Stimulated activated CD8-positive, alpha-beta memory T cell treated with anti-CD3 and anti-CD28 coated beads, Interleukin-7, amount 100 ng/mL, for 4 hours (primary cell): ENCODE measurements at places on chromosomes 5 and 9.
A peak's percentile ranks its signal among the peaks of the same experiment; 100 is the strongest.

- DNase-seq, result no peak
These were observed 586.5 kb downstream of the CETN3 start for GRCh38 chr5:89823046-89823445.

GRCh38 chr9:97907632-97908031, 14.7 kb downstream of the TRMO start:
- no peak for DNase-seq

DNA sequence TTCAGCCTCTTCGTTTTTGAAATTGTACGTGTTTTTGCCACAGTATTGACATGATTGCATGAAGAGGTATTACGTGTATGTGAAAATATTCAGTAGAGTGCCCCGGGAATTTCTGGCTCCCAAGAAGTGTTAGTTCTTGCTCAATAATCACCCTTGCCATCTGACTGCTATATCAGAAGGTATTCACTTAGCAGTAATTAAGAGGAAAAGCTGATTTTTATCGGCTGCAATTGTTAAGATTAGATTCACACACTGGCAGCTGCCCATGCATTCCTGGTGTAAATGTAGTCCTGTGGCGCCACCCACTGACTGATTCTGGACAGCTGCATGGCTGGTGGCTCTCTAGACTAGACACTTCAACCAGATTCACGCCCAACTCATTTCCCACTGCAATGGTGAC, 440.1 kb upstream of the ADAMTS16 start:
- DNase-seq, result no peak

GRCh38 chr5:117165068-117165467, 590.4 kb upstream of the SEMA6A start:
- DNase-seq, result no peak

DNA sequence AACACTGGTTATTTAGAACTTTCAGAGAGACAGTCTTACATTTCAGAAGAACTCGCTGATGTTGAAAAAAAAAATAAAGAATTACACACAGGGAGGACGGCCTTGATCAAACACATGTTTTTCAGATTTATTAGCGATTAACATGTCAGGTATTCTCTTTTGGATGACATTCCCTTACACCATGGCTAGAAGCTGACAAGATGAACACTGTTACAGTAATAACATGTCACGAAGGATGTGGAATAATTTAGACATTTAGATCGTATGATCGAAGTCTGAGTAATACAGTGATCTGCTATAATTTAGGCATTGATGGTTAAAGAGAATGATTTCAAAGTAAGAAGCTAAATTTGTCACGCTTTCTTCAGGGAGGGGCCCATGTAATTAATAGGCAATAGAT, 24.6 kb upstream of the FBXL7 start:
- no peak for DNase-seq

DNA sequence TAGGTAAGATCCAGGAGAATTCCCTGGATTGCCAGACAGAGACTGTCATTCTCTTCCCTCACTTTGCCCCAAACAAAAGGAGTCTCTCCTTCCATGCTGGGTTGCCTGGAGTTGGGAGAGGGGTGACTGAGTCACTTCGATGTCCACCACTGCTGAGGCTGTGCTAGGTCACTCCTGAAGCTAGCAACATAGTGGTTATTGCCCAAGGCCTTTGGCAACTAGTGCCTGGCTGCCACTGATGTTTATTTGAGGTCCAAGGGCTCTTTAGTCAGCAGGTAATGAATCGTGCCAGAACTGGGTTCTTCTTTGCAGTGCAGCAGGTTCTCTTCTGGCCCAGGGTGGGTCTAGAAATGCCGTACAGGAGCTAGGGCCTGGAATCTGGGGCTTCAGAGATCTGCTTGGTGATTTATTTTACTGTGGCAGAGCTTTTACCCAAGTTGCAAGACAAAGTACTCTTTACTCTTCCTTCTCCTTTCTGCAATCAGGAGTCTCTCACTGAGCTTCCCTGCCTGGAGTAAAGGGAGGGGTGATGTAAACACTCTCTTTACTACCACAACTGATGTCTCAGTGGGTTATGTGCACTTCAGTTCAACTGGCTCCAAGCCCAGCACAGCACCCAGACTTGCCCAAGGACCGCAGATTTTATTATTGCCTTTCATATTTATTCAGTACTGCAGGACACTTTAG, 155.7 kb upstream of the SH3GL2 start:
- no peak for DNase-seq

DNA sequence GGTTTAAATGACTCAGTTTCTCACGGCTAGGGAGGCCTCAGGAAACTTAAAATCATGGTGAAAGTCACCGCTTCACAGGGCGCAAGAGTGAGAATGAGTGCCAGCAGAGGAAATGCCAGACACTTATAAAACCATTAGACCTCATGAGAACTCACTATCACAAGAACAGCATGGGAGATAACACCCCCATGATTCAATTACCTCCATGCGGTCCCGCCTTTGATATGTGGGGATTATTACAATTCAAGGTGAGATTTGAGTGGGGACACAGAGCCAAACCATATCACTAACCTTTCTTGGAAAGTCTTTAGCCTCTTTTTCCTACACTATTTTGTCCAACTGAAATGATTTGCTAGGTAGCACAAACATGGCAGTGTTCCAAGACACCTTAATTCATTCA, 533.9 kb upstream of the NUDT12 start:
- no peak for DNase-seq

DNA sequence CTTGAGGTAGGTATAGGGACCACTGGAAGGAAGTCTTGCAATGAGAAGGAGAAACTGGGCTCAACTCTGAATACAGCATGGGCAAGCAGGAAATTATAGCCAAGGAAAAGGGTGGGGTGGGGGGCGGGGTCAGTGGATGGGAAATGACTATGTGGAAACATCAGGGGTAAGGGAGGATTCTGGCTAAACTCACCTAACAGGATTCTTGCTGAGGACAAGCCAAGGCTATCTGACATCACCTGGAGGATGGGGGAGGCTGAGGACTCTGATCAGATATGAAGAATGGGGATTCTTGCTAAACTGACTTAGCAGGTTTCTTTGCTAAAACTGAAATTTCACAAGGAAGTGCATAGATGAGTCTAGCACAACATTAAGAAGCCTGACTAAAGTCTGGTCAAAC, 40.8 kb downstream of the CTSL start:
- no peak for DNase-seq

GRCh38 chr9:95726756-95727155, 148.7 kb upstream of the ERCC6L2 start:
- no peak for DNase-seq

DNA sequence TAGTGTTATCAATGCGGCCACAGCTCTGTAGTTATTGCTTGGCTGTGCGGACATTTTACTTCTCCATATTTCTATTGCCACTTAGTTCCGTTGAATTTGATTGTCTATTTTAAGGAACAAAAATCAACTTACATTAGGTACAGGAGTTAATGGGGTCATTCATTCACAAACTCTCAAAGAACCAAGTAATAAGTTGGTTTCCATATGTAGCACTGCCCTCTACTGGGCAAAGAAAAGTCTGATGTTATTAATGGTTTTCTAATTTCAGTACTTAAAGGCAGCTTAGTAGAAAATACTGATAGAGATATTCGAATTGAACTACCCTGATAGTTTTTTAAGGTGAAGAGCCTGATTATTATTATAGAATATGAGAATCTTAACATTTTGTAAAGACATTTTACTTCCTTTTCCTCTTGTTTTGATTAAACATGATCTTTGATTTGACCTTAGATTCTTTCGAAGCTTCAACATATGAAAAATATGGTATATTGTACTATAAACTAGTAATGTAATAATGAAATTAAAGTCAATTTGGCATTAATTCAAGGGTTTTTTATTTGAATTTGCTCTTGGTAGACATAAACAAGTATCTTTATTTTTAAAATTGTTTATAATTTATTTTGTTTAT, 119.5 kb upstream of the CTNND2 start:
- no peak for DNase-seq

- DNase-seq, result peak; percentile 33
These were observed 19.6 kb downstream of the QSOX2 start for GRCh38 chr9:136225748-136226679.

GRCh38 chr9:106670418-106670817, 192.5 kb upstream of the ZNF462 start:
- DNase-seq, result no peak

DNA sequence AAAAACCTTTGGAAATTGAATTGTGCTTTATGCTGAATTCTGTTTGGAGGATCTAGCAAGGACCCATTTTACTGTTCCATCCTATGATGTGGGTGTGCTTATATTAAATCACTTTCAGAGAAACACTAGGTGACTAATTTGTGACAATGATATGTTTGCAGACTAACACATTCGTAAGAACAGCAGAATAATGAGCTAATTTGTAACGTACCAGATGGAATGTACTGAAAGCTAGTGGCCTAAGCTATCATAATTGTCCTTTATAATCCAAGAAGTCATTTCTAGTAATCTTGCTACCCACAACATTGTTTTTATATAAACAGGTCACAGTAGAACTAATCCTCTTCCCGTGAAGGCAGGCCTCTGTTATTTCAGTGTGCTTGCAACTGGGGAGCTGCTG, 292.5 kb downstream of the PDE4D start:
- no peak for DNase-seq

- peak; percentile 36 for DNase-seq
These were observed 987 bp downstream of the FBXW5 start for GRCh38 chr9:136943291-136944211.

GRCh38 chr9:18881758-18882157, 151.3 kb downstream of the SAXO1 start:
- no peak for DNase-seq

DNA sequence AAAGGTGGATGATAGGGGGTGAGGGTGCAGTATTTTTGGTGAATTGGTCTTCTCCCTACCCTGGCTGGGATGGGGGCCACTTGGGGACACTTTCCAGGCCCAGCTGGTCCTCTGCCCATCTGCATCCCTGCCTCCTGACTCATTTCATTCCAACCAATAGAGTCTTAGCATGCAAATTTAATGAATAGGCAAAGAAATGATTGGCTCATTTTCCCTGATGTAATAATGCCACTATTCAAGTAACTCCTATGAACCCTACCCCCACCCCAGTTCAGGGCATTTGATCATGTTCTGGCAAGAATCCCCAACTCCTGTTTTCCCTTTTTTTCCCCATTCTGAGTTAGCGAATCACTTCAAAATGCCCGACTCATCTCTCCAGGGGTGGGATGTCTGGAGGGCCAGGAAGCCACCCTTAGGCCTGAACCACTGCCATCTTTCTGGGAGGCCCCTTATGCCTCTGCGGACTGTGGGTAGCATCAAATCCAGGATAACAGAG, 56.7 kb downstream of the PCDH1 start:
- no peak for DNase-seq

DNA sequence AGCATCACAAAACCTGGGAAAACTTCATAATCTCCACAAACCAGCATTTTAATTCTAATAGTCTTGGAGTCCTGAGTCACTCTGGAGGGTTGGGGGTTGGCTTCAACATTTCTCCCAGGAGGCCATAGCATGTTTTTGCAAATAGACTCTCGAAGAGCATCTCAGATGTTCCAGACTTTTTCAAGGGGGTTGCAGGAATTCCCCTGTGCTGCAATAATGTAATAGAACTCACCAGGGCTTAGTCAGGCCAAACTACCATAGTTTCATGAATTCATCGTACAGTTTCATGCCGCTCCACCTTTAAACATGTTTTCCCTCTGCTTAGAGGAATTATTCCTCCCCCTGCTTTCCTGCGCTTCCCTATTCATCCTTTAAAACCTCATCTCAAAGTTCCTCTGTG, 499.5 kb upstream of the KLF4 start:
- no peak for DNase-seq

DNA sequence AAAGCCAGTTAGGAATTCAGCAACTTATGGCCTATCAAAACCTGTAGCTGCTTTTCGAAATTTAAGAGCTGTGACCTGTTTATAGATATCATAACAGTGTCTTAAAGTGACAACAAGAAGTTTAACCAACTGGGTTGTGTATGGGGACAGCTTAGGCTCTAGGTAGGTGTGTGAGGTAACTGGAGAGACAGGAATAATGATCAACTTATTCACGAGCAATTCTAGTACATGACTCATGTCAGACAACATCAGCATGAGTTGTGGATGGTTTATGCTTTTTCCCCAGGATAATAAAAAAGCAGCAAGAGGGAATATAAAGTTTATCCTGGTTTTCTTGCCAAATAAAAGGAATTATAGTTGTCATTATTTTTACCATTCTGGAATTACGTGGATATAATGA, 88.6 kb downstream of the GDNF start:
- no peak for DNase-seq

- DNase-seq, result no peak
These were observed 541.2 kb downstream of the PTPRD start for GRCh38 chr9:10071579-10071978.

GRCh38 chr9:99491408-99492158, 269.5 kb downstream of the SEC61B start:
- no peak for DNase-seq
